ENCODE measurements at places on chromosomes 12 and 14.

- DNase-seq = no peak
Measured at GRCh38 chr12:65656156-65656882, 168.0 kb upstream of the HMGA2 start.

DNA sequence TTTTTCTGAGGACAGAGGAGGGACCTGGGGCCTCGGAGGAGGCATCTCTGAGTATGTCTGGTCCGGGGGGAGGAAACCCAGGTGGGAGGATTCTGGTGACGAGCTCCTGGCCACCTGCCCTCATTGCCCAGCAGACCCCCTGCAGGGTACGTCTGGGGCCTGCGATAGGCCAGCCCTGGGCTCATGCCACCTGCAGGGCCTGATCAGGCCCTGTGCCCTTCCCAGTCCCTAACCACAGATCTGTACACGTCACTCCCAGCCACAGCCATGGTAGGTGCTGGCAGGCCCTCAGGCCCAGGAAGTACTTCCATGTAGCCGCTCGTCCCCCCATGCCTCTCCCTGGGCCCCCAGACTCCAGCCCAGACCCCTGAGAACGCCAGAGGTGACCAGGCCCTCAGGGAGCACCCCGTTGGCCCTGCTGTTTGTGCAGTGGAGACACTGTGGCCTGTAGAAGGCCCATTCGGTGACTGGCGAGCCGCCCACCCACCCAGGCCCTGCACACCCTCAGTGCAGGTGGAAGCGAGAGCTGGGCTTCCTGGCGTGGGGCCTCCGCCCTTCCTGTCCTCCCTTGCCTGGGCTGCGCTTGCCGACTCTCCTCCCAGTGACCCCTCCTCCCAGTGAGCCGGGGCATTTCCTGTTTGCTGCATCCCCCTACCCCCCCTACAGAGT lies 5.7 kb downstream of the INF2 start:
- DNase-seq = no peak

DNA sequence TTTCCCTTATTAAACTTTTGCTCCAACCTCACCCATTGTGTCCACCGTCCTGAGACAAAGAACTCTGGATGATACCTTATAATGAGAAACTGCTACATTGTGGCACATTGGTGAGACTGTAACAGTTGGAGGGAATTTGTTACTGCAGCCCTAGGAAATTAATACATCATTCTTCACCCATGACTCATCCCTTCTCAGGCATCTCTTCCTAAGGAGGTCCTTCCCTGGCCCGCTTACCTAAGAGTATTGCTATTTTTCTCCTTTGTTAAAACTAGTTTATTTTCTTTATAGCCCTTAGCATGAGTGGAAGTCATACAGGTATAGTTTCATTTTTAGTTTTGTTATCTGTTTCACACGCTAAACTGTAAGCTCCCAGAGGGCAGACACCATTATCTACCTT lies 87.1 kb downstream of the TMEM260 start:
- no peak for DNase-seq

DNA sequence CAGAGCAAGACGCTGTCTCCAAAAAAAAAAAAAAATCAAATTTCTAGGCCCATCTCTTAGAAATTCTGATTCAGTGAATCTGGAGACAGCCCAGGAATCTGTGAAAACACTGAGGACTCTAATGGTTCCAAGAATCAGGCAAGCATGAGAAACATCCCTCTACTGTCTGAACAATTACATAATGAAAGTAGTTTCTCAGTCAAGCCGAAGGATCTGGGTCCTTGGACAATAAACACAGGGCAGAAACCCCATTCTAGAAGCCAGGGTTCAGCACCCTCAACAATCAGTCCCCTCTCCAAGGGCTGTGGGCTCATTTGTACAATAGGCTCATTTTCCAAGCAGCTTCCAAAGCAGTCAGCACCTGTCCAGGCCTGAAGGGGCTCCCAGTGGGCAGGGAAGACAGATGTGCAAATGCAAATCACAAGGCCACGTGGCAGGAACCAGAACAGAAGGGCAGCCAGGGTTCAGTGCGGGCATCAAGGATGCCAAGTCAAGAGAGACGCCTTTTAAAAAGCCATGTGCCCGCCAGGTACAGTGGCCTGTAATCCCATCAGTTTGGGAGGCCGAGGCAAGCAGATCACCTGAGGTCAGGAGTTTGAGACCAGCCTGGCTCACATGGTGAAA lies 96.1 kb downstream of the KSR2 start:
- no peak for DNase-seq

DNA sequence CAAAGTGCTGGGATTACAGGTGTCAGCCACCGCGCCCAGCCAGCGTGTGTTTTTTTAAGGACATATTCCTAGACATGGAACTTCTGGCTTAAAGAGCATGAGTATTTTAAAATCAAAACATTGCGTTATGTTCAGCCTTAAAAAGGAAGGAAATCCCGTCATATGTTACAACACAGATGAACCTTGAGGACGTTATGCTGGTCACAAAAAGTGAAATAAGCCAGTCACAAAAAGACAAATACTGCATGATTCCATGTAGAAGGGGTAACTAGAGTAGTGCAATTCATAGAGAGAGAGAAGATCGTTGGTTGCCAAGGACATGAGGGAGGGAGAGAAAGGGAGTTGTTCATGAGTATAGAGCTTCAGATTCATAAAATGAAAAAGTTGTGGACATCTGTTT lies 53.9 kb downstream of the ACACB start:
- no peak for DNase-seq
